ENCODE measurements at places on chromosomes 13 and 19.

GRCh38 chr19:29527500-29528328 lies 1.9 kb downstream of the VSTM2B start:
- no peak overlapping the region for H3K4me3 ChIP-seq
- H3K36me3 ChIP-seq: no peaks in the 10 kb centered on the region
- DNase-seq: no peak
- no peak overlapping the region for H3K27ac ChIP-seq
- H3K4me1 ChIP-seq: peaks cover 5% of the 10 kb centered on the region

GRCh38 chr19:1775951-1776605 lies 22.8 kb downstream of the ONECUT3 start:
- no peak overlapping the region for H3K27ac ChIP-seq
- H3K27me3 ChIP-seq: peaks cover 62% of the 10 kb centered on the region
- no peaks in the 10 kb centered on the region for H3K4me1 ChIP-seq
- H3K4me3 ChIP-seq: no peak overlapping the region

DNA sequence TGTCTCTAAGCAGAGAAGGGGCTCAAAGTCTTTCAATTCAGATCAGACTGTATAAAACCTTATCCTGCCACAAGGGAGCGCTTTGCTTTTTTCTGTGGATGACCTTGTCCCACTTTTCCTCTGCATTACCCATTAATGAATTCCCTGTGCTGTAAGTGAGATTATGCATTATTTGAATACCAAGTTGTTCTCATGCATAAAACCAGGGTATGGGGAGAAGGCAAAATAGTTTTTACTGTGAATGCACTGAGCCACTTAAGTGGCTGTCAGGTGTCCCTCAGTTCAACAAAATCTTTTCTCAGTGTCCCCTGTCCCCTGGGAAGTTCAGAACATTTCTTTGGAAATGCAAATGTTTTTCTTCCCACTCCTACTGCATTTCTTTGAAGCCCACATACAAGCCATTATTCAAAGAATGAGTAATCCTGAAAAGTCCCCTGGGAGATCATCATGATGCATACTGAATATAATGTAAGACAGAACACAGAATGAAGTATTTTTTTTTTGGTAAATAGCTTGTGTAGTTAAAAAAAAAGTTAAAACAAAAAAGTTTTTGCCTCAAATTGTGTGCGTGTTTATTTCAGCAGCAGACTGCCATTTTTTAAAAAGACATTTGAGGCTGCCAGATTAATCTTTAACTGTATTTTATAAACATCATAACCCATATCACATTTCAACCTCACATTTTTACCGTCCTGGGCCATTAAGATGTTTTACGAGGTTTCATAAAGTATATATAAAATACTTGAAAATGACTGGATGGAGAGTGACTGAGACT lies 506.7 kb upstream of the PCDH9 start:
- no peaks in the 10 kb centered on the region for H3K27me3 ChIP-seq
- no peak overlapping the region for H3K27ac ChIP-seq
- no peaks in the 10 kb centered on the region for H3K4me1 ChIP-seq
- no peak overlapping the region for H3K4me3 ChIP-seq

- no peak overlapping the region for H3K27ac ChIP-seq
- H3K36me3 ChIP-seq: no peaks in the 10 kb centered on the region
- H3K4me3 ChIP-seq: no peak overlapping the region
Observed at GRCh38 chr19:46453661-46454060, 17.7 kb downstream of the PNMA8A start.

- no peak for DNase-seq
- H3K27ac ChIP-seq: peak overlapping the region; percentile 37
- H3K4me3 ChIP-seq: peak overlapping the region; percentile 87
- peaks cover 29% of the 10 kb centered on the region for H3K4me1 ChIP-seq
- peaks cover 3% of the 10 kb centered on the region for H3K36me3 ChIP-seq
- H3K27me3 ChIP-seq: no peaks in the 10 kb centered on the region
Observed at GRCh38 chr19:1173159-1173844, 766 bp downstream of the SBNO2 start.

DNA sequence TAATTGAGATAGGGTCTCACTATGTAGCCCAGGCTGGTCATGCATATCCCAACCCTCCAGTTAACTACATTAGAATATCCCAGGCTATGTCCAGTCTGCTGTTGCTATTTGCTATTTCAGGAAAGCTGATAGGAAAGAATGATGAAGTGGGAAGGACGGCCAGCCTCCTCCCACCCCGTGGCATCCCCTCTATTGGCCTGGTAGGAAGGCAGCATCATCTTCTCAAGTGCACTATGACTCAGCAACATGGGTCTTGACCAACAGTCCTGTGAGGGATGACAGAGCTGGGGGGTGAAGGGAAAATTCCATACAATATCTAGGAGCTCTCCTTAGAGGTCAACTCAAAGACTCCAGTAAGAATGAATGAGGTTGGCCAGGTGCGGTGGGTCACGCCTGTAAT lies 48.0 kb upstream of the ABCC4 start:
- H3K27me3 ChIP-seq: no peaks in the 10 kb centered on the region
- H3K4me3 ChIP-seq: no peak overlapping the region
- H3K36me3 ChIP-seq: no peaks in the 10 kb centered on the region

DNA sequence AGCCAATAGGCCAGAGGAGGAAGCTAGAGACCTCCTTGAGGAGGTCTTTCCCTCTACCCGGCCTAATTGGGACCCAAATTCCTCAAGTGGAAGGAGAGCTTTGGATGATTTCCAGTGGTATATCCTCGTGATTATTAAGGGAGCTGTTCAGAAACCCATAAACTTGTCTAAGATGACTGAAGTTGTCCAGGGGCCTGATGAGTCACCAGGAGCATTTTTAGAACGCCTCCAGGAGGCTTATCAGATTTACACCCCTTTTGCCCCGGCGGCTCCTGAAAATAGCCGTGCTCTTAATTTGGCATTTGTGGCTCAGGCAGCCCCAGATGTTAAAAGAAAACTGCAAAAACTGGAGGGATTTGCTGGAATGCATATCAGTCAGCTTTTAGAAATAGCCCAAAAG lies 198.1 kb downstream of the ZNF486 start:
- peak; percentile 14 for DNase-seq
- H3K36me3 ChIP-seq: no peaks in the 10 kb centered on the region
- peak overlapping the region; percentile 80 for H3K27ac ChIP-seq
- H3K4me3 ChIP-seq: no peak overlapping the region

DNA sequence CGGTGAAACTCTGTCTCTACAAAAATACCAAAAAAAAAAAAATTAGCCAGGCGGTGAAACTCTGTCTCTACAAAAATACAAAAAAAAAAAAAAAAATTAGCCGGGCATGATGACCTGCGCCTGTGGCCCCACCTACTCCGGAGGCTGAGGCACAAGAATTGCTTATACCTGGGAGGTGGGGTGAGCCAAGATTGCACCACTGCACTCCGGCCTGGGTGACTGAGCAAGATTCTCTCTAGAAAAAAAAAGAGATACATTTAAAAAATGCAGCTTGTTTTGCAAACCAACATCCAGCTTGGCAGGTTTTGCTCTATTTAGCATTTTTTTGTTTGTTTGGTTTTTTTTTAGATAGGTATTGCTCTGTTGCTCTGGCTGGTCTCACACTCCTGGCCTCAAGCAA lies 6.7 kb upstream of the PGPEP1 start:
- no peaks in the 10 kb centered on the region for H3K27me3 ChIP-seq
- peaks cover 23% of the 10 kb centered on the region for H3K4me1 ChIP-seq
- H3K4me3 ChIP-seq: no peak overlapping the region
- DNase-seq: peak; percentile 96
- H3K36me3 ChIP-seq: no peaks in the 10 kb centered on the region

DNA sequence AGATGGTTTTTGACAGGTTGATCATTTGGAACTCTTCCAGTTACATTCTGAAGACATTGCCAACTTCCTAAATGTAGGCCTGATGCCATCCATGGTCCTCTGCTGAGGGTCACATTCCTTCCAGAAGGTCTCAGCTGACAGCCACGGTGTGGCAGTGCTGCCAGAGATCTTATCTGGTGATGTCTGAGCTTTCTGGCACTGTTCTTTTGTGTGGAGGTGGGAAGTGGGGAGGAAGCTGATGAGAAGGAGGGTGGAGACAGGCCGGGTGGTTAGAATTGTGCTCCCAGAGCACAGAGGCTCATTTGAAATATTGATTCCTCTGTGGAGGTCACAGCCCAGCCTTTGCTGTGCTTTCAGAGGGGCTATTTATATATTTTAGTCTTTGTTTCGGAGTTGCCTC lies 16.1 kb upstream of the MTIF3 start:
- no peak overlapping the region for H3K27ac ChIP-seq
- peaks cover 4% of the 10 kb centered on the region for H3K4me1 ChIP-seq
- no peak overlapping the region for H3K4me3 ChIP-seq
- H3K27me3 ChIP-seq: no peaks in the 10 kb centered on the region
- no peaks in the 10 kb centered on the region for H3K36me3 ChIP-seq

- no peaks in the 10 kb centered on the region for H3K27me3 ChIP-seq
- no peaks in the 10 kb centered on the region for H3K36me3 ChIP-seq
- H3K4me1 ChIP-seq: no peaks in the 10 kb centered on the region
- H3K27ac ChIP-seq: peak overlapping the region; percentile 68
- DNase-seq: no peak
Observed at GRCh38 chr13:85314686-85315085, 484.5 kb downstream of the SLITRK6 start.

GRCh38 chr13:43786766-43787517 lies at the start of gene ENOX1:
Gene ENOX1 (minus strand): TSS chr13:43786972.
- peaks cover 10% of the 10 kb centered on the region for H3K27me3 ChIP-seq
- no peaks in the 10 kb centered on the region for H3K36me3 ChIP-seq
- peak; percentile 58 for DNase-seq

DNA sequence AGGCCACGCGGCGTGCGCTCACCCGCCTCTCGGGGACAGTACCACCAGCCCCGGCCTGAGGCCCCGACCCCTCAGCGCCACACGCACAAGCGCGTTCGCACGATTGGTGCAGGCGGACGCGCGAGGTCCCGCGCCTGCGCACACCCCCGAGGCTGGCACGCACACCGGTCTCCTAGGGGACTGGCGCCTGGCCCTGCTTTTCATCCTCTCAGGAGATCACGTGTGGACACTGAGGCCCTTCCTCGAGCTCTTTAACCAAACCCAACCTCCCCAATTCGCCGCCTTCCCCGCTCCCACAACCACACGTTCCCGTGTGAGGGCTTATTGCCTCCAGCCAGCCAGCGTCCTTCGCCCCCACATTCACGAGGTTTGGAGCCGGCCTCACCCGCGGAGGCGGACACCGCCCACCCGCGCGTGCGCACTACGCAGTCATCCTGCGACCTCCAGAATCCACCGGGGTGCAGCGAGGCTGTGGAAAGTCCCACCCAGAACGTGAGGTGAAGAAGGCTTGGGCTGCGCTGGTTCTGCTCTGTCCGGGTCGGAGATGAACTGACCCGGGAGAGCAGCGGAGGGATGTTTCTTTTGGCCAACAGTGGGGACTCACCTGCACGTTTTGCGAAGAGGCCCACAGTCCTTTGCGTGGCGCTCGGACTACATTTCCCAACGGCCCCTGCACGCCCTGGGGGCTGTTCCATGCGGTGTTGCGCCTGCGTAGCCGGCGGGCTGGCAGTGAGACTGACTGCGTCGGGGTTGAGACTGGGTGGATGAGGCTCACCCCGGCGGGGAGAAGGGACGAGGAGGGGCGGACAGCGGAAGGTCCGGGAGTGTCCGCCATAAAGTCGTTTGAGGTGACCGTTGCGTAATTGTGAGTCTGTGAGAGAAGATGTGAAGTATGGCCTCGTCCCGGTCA lies 539 bp upstream of the ZNF667 start:
- no peaks in the 10 kb centered on the region for H3K27me3 ChIP-seq
- H3K27ac ChIP-seq: no peak overlapping the region
- DNase-seq: peak; percentile 87
- no peaks in the 10 kb centered on the region for H3K36me3 ChIP-seq
- H3K4me1 ChIP-seq: peaks cover 10% of the 10 kb centered on the region

- H3K4me3 ChIP-seq: no peak overlapping the region
- no peak for DNase-seq
- H3K27me3 ChIP-seq: no peaks in the 10 kb centered on the region
- no peak overlapping the region for H3K27ac ChIP-seq
- H3K36me3 ChIP-seq: peaks cover 25% of the 10 kb centered on the region
Observed at GRCh38 chr13:113990321-113990837, 16.5 kb upstream of the C13orf46 start.

DNA sequence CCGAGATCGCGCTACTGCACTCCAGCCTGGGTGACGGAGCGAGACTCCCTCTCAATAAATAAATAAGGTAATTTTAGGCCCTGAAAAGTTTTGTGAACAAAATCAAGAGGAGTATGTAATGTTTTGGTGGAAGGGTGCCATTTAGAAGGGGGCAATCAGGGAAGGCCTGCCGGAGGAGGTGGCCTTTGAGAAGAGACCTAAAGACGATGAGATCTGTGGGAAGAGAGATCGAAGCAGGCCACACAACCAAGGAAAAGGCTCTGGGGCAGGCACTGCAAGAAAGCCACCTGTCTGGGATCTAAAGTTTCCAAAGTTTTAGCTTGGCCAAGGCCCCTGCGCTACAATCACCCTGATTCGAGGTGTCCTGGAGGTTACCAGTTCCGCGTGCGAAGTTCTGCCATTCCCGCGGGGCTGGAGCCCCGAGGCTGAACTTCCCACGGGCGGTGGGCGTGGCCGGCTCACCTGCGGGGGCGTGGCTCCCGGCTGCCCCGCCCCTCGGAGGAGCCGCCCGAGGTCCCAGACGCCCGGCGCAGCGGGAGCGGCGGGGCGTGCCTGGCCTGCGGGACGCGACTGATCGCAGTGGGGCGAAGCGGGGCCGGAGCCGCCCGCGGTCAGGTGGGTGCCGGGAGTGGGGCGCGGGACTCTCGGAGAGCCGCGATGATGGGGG lies at the start of gene KLC3:
Gene KLC3 (plus strand): TSS at position 519 of the 667 bp plus-strand sequence. CDS start 4,792 bp downstream, outside the sequence.
- no peaks in the 10 kb centered on the region for H3K36me3 ChIP-seq
- peaks cover 8% of the 10 kb centered on the region for H3K4me1 ChIP-seq
- H3K4me3 ChIP-seq: peak within 1 kb of the TSS; percentile 53
- H3K27ac ChIP-seq: no peak within 1 kb of the TSS
- peak; percentile 66 for DNase-seq

- no peaks in the 10 kb centered on the region for H3K36me3 ChIP-seq
- no peaks in the 10 kb centered on the region for H3K27me3 ChIP-seq
- peaks cover 2% of the 10 kb centered on the region for H3K4me1 ChIP-seq
- H3K4me3 ChIP-seq: no peak overlapping the region
- peak; percentile 39 for DNase-seq
- no peak overlapping the region for H3K27ac ChIP-seq
Observed at GRCh38 chr13:108315273-108315672, 45.8 kb downstream of the TNFSF13B start.

DNA sequence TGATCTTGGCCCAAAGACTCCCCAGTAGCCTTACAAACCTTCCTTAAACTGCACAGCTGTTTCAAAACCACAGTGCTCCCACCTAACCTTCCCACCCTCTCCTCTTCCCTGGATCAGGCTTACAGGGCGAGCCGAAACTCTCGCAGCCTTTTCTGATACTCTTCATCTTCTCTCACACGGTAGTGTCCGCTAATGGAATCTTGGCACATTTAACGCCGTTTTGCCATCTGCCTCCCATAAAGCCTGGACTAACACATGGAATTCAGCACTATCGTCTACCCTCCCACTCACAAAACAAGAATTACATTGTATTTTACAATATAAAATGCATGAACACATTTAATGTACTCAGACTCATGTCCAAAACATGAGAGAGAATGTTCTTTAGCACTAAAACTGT lies 135.9 kb downstream of the RAP2A start:
- H3K36me3 ChIP-seq: no peaks in the 10 kb centered on the region
- H3K27me3 ChIP-seq: no peaks in the 10 kb centered on the region
- H3K4me1 ChIP-seq: peaks cover 15% of the 10 kb centered on the region
- no peak overlapping the region for H3K4me3 ChIP-seq

- no peaks in the 10 kb centered on the region for H3K36me3 ChIP-seq
- no peak overlapping the region for H3K4me3 ChIP-seq
- DNase-seq: no peak
- H3K4me1 ChIP-seq: peaks cover 11% of the 10 kb centered on the region
- no peak overlapping the region for H3K27ac ChIP-seq
Observed at GRCh38 chr19:17484520-17485185, 14.3 kb downstream of the SLC27A1 start.

GRCh38 chr19:21383980-21384582 lies 12.9 kb upstream of the ZNF493 start:
- DNase-seq: no peak
- H3K4me1 ChIP-seq: no peaks in the 10 kb centered on the region
- H3K4me3 ChIP-seq: no peak overlapping the region
- H3K36me3 ChIP-seq: peaks cover 13% of the 10 kb centered on the region

Data from trophoblast cell (in vitro differentiated cells and primary cell).